ENCODE measurements at places on chromosomes 5 and 9.

DNA sequence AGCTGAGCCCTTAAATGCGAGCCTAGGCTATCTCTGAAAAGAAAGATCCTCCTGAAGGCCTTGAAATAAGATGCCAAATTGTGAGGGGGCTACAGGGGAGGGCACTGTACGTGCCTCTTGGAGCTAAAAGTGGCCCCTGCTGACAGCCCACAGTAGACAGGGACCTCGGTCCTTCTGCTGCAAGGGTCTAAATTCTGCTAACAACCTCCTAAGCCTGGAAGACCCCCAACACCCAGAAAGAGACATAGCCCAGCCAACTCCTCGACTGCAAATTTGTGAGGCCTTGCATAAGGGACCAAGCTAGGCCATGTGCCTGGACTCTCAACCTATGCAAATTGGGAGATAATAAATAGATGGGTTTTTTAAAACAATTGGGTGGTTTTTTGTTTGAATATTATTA, 54.7 kb downstream of the UBE2QL1 start:
- DNase-seq = no peak

- DNase-seq = no peak
Observed at GRCh38 chr5:81134066-81134465, 99.1 kb upstream of the CKMT2 start.

- DNase-seq = no peak
Observed at GRCh38 chr5:111999286-111999685, 242.3 kb upstream of the NREP start.

DNA sequence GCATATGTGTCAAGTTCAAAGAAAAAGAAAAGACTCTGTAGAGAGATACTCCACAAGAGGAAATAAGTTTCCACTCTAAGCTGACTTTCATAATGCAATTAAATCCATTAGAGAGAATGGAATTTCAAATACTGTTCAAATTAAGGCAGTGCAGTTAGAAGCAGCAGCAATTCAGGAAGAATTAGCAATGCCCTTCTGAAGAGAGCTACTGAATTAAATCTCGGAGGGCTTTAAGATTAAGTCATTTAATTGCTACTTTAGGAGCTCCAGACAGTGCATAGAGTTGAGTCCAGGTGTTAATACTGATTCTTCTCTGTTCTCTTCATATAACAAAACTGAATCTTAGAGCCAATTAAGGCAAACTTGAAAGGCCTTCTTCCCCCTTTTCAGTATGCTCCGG, 8.5 kb downstream of the CDH12 start:
- no peak for DNase-seq

GRCh38 chr9:133155156-133155555, 8.6 kb downstream of the GBGT1 start:
- DNase-seq = no peak

- DNase-seq = no peak
Observed at GRCh38 chr9:133945977-133946753, 46.0 kb downstream of the VAV2 start.

All from stimulated activated CD4-positive, alpha-beta T cell treated with anti-CD3 and anti-CD28 coated beads, Interleukin-1b, Interleukin-23, amount 100 ng/mL, for 24 hours (primary cell).